ENCODE measurements at places on chromosomes 2 and 18. TPM values are rescaled to one million over a fixed set of nuclear protein-coding genes. Genes with fewer than 3 reads are reported as not detected.

- H3K4me1 ChIP-seq: peaks cover 3% of the 10 kb centered on the region
- H3K27me3 ChIP-seq: peaks cover 30% of the 10 kb centered on the region
- no peak for DNase-seq
- H3K27ac ChIP-seq: no peak overlapping the region
- no peaks in the 10 kb centered on the region for H3K36me3 ChIP-seq
These were observed 3.7 kb upstream of the LRP2 start for GRCh38 chr2:169366066-169366465.

DNA sequence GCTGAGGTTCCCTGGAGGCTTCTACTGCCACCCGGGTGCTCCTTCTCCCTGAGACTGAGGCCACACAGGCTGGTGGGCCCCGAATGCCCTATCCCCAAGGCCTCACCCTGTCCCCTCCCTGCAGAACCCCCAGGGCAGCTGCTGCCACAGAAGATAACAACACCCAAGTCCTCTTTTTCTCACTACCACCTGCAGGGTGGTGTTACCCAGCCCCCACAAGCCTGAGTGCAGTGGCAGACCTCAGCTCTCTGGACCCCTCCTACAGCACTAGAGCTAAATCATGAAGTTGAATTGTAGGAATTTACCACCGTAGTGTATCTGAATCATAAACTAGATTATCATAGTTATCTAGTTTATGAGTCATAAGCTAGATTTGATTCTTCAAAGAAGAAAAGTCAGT lies 7.3 kb upstream of the CENPA start:
- no peaks in the 10 kb centered on the region for H3K4me1 ChIP-seq
- H3K27ac ChIP-seq: no peak overlapping the region
- DNase-seq: no peak
- H3K36me3 ChIP-seq: peaks cover 8% of the 10 kb centered on the region

- H3K4me3 ChIP-seq: no peak overlapping the region
- no peaks in the 10 kb centered on the region for H3K36me3 ChIP-seq
- no peaks in the 10 kb centered on the region for H3K27me3 ChIP-seq
- no peaks in the 10 kb centered on the region for H3K4me1 ChIP-seq
- DNase-seq: no peak
These were observed 155.3 kb downstream of the PRKCE start for GRCh38 chr2:45806563-45807358.

DNA sequence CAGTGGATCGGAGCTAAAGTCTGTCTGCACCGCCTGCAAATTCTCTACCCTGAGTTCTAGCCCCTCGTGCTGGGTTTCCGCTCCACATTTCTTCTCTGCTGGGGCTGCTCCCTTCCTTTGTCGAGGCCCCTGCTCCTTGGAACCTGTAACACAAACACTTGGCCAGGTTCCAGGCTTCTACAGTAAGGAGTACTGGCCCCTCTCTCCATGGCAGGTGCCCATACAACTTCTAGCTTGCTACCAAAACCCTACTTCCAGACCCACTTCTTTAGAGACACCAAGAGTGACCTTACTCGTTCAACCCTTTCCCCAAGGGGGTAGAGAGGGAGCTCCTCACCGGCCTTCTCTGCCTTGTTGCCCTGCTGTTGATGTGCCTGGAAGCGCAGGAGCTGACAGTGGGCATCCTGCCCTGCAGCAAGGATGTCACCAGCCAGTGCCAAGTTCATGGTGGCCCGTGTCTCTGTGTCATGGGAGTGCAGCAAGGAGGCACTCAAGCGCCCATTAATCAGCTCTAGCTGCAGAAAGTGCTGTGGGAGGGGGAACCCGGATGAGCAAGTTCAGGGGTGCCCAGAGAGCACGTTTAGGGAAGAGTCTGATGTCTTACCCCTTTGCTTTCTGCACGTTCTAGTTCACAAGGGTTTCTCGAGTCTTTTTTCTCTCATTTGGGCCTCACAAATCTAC lies 1.1 kb downstream of the PREB start:
- peaks cover 5% of the 10 kb centered on the region for H3K4me1 ChIP-seq
- peaks cover 4% of the 10 kb centered on the region for H3K36me3 ChIP-seq
- H3K27me3 ChIP-seq: no peaks in the 10 kb centered on the region
- peak overlapping the region; percentile 85 for H3K27ac ChIP-seq
- H3K4me3 ChIP-seq: peak overlapping the region; percentile 94

- H3K27me3 ChIP-seq: no peaks in the 10 kb centered on the region
- H3K4me3 ChIP-seq: no peak overlapping the region
These were observed 56.9 kb downstream of the MAP3K20 start for GRCh38 chr2:173132531-173132930.

DNA sequence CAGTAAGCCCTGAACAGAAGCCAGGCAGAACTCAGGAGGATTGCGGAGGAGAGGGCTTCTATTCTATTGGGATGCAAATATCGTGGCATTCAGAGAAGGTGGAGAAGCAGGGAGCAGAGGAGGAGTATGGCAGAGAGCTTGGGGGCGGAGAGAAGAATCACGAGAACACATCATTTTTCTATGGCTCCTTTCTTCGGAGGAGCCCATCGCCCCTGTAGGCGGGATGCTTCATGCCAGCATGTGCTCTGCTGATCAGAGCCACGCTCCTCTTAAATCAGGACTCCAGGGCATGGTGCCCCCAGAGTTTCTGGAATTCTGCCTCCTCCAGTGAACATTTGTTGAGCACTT lies 71.1 kb downstream of the CIB4 start:
- no peaks in the 10 kb centered on the region for H3K36me3 ChIP-seq
- H3K4me1 ChIP-seq: no peaks in the 10 kb centered on the region
- DNase-seq: no peak
- no peak overlapping the region for H3K4me3 ChIP-seq
- peaks cover 33% of the 10 kb centered on the region for H3K27me3 ChIP-seq

GRCh38 chr2:172211512-172211911 lies 108.8 kb upstream of the DLX2 start:
- no peaks in the 10 kb centered on the region for H3K4me1 ChIP-seq
- DNase-seq: no peak
- no peak overlapping the region for H3K27ac ChIP-seq
- no peaks in the 10 kb centered on the region for H3K27me3 ChIP-seq
- no peaks in the 10 kb centered on the region for H3K36me3 ChIP-seq

DNA sequence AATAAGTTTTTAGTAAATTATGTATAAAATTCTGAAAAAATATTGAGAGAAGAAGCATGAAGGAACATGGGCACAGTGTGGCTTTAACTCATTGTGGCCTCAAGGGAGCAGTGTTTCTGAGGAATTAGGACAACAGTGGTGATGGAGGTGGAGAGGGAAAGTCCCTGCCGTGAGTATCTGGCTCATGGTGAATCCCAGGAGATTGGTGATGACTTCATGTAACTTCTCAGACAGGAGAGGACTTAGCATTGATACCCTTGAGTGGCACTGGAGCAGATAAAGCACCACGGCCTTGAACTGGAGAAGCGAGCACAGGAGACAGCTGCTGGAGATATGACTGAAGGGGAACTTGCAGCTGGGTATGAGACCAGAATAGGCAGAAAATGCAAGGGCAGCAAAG lies 35.0 kb upstream of the LRP1B start:
- H3K4me3 ChIP-seq: no peak overlapping the region
- H3K36me3 ChIP-seq: no peaks in the 10 kb centered on the region
- H3K27ac ChIP-seq: no peak overlapping the region
- no peaks in the 10 kb centered on the region for H3K4me1 ChIP-seq
- H3K27me3 ChIP-seq: no peaks in the 10 kb centered on the region

DNA sequence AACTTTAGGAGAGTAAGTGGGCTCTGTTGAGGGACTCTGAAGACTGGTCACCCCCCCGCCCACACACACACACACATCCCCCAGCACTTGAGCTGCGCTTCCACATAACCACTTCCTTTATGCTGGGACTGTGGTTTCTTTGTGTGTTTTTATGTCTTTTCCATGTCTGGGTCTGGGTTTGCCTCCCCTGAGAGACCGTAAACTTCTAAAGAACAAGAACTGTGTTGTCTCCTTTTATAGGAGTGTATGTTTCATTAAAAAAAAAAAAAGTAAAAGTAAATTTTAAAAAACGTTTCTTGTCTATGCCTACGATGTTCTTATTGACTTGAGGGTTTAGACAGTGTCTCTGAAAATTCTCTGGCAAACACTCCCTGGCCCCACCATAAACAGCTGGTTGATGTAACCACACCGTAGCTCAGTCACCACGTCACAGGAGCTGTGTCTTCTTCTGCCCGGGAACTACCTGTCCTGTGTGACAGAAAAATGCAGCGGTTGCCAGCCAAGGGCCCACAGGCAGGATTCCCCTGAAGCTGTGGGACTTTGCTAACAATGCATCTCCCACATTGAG lies 68.0 kb downstream of the KLHL29 start:
- peak; percentile 48 for DNase-seq
- H3K4me3 ChIP-seq: no peak overlapping the region
- no peaks in the 10 kb centered on the region for H3K36me3 ChIP-seq
- H3K27me3 ChIP-seq: no peaks in the 10 kb centered on the region
- peaks cover 3% of the 10 kb centered on the region for H3K4me1 ChIP-seq

The PRSS56 gene
- total RNA-seq: not detected

The TNFRSF11A gene
- 0.56 TPM for total RNA-seq

The GPR35 gene
- 5.1 TPM for total RNA-seq

The LRP1B gene
- total RNA-seq: 2.4 TPM

The ADD2 gene
- 16.0 TPM for total RNA-seq

The SULT1C4 gene
- total RNA-seq: 9.3 TPM

The CCDC68 gene
- total RNA-seq: 1.3 TPM
